ENCODE measurements at places on chromosomes 2 and 18. TPM values are rescaled to one million over a fixed set of nuclear protein-coding genes. Genes with fewer than 3 reads are reported as not detected.

Gene RAB6C
- not detected for total RNA-seq

Gene UGT1A4
- total RNA-seq, result not detected

Gene HTR2B
- not detected for total RNA-seq

Gene SYT4
- total RNA-seq, result not detected

Data from activated naive CD8-positive, alpha-beta T cell treated with anti-CD3 and anti-CD28 coated beads for 36 hours (primary cell).